Activated CD4-positive, alpha-beta T cell treated with anti-CD3 and anti-CD28 coated beads for 48 hours (primary cell): ENCODE measurements at places on chromosomes 3 and 15.
A peak's percentile ranks its signal among the peaks of the same experiment; 100 is the strongest.

GRCh38 chr3:195763076-195763830, 42.5 kb downstream of the MUC20 start:
- no peak for DNase-seq

DNA sequence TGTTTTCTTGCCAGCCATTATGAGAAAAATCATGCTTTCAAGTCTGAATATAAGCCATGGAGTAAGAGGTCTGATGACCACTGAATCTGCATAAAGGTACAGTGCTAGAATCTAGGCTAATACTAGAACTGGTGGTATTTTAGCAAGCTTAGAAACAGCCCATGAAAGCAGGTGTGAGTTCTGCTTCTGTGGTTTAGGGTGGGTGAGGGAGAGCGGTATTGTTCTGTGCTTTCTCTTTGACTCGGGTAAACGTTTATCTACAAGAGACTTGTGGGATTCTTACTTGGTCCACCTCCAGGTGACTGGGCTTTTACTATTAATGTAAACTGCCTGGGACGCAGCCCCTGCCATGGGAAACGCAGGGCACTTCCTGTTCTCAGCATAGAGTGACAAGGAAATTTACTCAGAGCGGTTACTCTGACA, 55.2 kb downstream of the PGPEP1L start:
- peak; percentile 21 for DNase-seq

GRCh38 chr15:84921121-84921520, 36.7 kb downstream of the SLC28A1 start:
- no peak for DNase-seq

- DNase-seq: no peak
These were observed 4.7 kb downstream of the NR1D2 start for GRCh38 chr3:23949784-23950183.

DNA sequence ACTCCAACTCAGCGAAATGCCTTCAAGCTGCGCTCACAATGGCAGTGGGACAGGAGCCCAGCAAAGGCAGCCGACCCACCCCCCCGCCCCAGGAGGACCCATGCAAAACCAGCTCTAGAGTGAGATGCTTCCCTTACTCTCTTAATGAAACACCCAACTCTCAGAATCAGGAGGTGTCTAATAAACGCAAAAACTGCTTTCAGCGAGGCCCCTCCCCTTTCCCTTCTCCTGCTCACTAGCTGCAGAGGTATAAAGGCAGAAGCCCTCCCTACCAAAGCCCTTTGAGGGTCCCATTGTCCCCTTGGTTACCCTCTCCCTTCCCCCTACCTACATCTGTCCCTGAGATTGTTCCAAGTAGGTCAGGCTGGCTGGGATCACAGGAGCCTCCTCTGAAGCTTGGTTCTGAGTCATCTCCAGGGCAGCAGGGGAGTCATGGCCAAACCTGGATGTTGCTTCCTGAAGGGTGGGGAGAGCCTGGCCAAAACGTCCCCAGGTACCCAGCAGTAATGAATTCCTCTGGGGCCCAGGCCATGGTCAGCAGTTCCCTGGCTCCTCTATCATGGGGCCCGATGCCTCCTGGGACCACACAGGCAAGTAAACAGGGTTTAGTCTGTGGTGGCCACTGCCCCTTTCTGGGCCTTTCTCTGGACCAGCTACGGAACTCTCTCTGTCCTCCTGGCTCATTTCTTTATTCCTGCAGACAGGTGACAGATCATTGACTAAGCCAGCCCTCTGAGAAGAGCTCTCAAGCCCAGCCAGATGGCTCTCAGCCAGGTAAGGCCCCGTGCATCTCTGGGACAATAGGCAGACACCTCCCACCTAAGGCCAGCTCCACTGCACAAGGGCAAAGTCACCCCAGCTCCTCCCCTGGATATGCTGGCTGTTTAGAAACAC, 8.6 kb downstream of the KLHL25 start:
- DNase-seq: no peak

- no peak for DNase-seq
These were observed 96.2 kb upstream of the ACP3 start for GRCh38 chr3:132220986-132221385.

GRCh38 chr15:65633752-65634151, 12.0 kb downstream of the SLC24A1 start:
- no peak for DNase-seq

DNA sequence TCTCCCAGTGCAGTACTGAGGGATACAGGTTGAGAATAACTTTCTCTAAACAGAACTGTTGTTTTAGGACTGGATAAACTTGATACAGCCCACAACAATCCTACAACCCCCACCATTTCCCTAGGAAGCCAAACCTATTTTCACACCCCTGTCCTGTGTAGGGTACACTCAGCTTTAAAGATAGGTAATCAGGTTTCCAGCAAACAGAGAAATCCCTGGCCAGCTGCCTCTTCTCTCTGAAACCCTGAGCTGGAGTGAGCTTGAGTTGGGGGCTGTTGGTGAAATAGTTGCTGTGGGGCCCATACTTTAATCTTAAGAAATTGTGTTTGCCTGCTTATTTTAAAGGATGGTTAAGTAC, 22.1 kb downstream of the ARHGAP31 start:
- no peak for DNase-seq

- no peak for DNase-seq
These were observed 3.6 kb downstream of the PLCL2 start for GRCh38 chr3:16888356-16888755.

DNA sequence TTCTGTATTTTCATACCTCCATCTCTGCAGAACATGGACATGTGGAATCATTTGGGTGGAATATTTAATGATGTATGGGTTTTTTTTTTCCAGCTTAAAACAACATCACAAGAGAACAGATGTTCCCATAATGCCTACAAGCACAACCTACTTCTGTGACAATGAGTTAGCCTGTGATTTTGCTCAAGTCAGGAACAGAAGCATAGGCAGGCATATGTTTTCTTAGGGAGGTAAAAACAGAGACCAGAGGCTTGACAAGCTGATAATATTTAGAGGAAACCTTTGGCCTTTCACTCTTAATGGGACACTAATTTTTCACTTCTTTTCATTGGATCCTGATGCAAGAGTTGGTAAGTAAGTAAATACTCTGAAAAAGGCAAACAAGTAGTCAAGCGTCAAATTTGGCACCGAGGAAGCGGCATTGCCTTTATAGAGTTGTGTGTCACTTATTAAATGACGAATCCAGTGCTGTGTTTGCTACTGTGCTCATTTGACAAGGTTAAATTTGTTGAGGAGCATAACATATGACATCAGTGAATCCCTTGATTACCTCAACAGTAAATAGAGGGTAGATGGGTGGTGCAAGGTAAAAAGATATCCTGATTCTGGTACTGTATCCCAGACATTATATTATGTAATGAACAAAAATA, 66.7 kb upstream of the RBMS3 start:
- DNase-seq: no peak

- DNase-seq: no peak
These were observed 84.6 kb downstream of the MAGI1 start for GRCh38 chr3:65953881-65954733.

GRCh38 chr3:24683090-24683489, 188.4 kb upstream of the THRB start:
- DNase-seq: no peak

- DNase-seq: no peak
These were observed 66.5 kb upstream of the CMTM7 start for GRCh38 chr3:32325201-32325600.

- no peak for DNase-seq
These were observed 71.4 kb downstream of the TFDP2 start for GRCh38 chr3:142077859-142078500.

DNA sequence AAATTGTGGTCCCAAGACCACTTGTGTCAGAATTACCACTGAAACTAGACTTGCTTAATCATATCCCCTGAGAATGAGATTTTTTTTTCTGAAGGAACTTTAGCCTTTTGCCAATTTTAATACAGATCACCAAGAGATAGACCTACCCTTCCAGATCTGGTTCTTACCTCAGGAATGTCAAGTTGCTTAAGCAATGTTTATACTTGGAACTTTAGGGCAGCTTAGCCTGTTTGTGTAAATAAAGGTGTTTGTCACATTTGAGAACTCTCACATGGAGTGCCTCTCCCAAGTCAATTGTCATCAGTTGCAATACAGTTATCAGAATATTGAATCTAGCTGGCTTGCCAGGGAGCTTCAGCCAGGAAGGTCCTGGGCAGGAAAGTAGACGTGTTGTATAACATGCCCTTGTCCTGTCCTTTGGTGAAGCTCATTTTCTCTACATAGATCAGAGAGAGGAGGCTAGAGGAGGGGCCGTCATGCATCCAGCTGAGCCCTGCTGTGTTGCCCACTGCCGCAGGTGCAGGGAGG, 3.9 kb downstream of the GPD1L start:
- DNase-seq: no peak
